ENCODE measurements at places on chromosomes 12 and 14.
A peak's percentile ranks its signal among the peaks of the same experiment; 100 is the strongest.

DNA sequence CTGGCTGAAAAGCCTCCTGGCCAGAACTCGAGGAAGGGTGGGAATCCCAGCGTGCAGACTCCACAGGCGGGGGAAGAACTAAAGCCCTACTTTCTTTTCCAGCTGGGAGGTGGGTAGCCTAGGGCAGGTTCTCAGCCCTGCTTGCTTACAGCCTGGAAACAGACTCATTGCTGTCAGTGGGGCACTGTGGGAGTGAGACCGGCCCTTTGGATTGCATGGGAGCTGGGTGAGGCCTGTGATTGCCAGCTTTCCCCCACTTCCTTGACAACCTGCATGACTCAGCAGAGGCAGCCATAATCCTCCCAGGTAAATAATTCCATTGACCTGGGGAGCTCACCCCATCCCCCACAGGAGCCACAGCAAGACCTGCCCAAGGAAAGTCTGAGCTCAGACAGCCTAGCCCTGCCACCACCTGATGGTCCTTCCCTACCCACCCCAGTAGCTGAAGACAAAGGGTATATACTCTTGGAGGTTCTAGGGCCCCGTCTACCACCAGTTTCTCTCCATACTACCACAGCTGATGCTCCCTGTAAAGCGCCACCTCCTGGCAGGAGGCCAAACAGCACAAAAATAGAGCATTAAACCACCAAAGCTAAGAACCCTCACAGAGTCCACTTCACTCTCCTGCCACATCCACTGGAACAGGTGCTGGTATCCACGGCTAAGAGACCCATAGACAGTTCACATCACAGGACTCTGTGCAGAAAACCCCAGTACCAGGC lies 294.1 kb downstream of the SEC23A start:
- DNase-seq = no peak

- peak; percentile 67 for DNase-seq
Measured at GRCh38 chr12:112992541-112993398, 14.5 kb downstream of the OAS2 start.

- DNase-seq = no peak
Measured at GRCh38 chr14:54778618-54779345, 123.8 kb downstream of the GCH1 start.

DNA sequence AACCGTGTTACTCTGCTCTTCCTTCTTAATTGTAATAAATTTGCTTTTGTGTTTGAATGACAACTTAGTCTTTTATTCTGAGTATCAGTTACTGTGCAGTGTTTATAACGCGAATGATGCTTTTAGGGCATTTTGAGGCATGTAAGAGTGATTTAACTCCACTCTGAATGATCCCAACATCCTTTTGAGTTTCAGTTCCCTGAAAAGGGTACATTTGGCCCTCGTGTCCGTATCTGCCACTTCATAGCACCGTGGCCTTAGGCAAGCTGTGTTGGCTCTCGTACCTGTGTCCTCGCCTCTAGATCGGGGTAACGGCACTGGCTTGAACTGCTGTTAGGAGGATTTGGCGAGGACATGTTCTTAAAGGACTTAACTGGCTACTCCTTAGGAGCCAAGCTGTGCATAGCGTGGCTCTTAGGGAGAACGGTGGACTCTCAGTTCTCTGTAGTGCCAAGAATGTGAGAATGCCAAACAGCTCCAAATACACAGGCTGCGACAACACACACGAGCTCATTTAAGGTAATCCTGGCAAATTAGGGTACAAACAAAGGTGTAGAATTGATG lies 92.0 kb downstream of the PPP2R5C start:
- DNase-seq = no peak

- DNase-seq = no peak
Measured at GRCh38 chr12:127726671-127727315, 540.2 kb upstream of the TMEM132C start.

GRCh38 chr12:131066886-131067490 lies 113.3 kb downstream of the ADGRD1 start:
- no peak for DNase-seq

GRCh38 chr14:59061292-59061691 lies 127.2 kb upstream of the DAAM1 start:
- DNase-seq = no peak

DNA sequence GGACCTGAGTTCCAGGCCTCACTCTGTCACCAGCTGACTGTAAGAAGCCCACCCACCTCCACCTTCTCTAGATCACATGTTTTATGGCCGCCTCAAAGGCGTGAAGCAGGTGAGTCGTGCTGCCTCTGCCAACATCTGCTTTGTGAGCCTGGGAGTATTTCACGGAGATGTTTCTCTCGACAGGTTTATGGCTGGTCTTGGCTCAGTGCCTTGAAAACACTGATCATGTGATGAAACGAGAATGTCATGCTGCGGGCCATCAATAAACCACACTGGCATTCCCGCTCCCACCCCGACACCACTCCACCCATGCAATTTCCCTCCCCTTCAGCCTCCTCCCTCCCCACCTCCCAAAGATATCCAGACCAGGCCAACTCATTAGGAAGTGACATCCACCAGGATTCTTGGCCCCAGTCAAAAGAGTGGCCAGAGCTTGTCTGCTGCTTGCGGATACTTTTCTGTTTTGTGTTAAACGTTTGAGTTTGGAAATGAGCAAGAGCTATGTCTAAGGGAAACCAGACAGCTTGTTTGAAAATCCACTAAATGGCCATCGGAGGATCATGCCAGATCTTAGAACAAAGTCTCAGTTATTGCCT lies 53.8 kb upstream of the NTF3 start:
- DNase-seq = no peak

DNA sequence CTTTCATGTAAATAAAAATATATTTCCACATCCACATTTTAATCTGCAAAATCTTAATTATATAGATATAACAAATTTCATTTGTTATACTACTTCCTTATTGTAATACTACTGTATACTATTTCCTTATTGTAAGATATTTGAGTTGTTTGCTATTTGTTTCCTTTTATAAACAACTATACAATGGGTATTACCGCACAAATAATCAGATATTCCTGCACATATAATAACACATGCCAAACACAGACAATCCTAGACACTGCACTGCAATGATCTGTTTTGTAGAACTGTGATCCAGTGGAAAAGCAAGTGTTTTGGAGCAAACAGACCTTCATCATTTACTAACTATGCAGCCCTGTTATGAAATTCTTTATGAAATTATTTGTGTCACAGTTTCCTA lies 30.5 kb downstream of the PRKD1 start:
- no peak for DNase-seq

- no peak for DNase-seq
Measured at GRCh38 chr14:54818201-54819133, 84.2 kb downstream of the GCH1 start.

GRCh38 chr12:68733661-68734071 lies 12.3 kb upstream of the SLC35E3 start:
- no peak for DNase-seq

DNA sequence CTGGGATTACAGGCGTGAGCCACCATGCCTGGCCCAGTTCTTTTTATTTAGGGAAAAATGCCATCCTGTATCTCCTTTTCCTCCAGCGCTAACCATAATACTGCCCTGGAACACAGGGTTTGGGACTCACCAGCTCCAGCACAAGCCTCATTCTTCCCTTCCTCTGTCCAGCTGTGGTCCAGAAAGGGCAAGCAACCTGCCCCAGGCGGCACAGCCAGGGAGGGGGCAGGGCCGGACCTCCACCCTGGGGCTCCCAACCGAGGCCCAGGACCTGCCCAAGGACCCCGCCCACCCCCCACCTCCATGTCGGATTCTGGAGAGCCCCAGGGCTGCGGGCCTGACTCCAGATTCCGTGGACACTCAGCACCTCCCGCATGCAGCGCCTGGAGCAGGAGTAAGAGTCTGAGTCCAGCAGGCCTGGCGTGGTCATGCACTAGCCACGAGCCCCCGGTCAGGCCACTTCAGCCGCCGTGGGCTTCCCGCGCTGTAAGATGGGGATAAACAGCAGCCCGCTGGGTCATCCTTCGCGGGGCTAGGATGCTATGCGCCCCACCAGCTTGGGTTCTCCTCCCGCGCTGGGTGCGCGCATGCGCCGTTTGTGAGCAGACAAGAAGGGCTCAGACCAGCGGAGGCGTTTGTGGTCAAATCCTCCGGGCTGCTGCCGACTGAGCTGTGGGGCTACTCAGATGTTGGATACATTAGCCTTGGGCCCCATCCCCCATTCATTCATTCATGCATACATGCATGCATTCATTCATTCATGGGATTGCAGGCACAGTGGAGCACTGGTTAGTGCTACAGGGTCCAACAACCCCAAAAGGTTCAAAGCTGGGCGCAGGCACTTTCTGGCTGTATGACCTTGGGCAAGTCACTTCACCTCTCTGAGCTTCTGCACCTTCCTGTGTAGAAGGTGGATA lies 16.3 kb downstream of the TMEM119 start:
- DNase-seq = no peak

DNA sequence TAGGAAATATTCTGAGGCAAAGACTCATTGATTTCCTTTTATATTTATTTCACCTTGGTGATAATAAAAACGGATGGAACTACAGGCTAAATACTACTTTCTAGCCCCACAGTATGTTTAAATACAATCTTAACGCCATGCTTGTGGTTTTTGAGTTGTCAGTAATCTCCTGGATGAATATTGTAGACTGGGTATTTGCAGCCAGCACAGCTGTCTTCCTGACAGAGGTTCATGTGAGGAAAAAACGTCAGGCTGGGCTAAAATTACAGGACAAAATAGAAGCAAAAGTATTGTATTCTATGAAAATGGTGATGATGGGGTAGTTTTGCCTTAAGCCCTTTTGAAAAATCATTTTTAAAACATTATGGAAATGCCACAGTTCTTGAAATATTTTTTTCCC lies 140.9 kb downstream of the CCDC91 start:
- no peak for DNase-seq

- peak; percentile 36 for DNase-seq
Measured at GRCh38 chr12:89351489-89352241, 636 bp downstream of the DUSP6 start.

DNA sequence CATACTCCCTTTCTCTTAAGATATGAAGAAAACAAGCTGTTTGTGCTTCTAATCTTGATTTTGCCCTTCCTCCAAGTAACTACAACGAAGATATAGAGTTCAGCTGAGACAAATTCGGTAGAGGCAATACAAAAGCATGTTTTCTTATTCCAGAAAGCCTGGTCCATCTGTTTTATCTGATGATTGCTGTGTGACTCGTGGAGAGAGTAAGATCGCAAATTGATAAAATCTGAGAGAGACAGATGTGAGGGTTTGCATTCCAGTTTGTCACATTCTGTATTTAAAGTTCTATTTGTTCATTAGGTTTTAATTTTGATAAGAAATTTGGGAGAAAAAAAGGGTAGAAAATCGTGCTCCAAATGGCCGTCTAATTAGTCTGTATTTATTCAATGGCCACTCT lies 192.1 kb downstream of the CPNE8 start:
- no peak for DNase-seq

Measured in endothelial cell (in vitro differentiated cells).